ENCODE measurements at places on chromosomes 6 and 20.
A peak's percentile ranks its signal among the peaks of the same experiment; 100 is the strongest.

- no peak for DNase-seq
Observed at GRCh38 chr6:20719980-20720379, 185.7 kb downstream of the CDKAL1 start.

GRCh38 chr6:82679232-82679631 is 315.6 kb downstream of the TPBG start:
- no peak for DNase-seq

DNA sequence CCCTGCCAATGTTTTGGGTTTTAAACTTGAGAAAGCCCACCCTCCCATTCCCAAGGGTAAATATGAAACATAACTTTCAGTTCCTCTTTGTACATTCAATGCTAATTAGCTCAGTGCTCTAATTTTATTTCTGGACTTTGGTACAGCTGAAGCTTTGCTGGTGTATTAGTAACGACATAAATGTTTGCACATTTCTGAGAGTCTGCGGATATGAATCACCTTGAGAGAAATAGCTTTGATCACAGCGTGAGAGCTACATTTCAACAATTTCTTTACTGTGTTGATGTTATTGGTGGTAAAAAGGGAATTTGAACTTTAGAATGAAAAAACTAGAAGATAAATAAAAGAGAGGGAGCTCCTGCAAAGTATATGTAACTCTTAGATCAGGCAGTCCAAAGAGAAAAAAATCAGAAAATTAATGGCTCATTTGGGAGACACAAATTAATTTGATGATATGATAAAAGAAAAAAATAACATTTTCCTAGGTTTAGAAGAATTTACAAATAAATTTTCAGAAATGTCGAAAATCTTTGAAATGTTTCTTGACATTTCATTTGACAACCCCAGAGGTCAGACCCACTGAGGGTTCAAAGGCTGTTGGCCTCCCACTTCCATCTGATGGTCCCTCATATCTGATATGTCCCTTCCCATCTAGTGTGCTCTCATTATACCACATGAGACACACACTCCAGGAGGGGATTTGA is 38.5 kb upstream of the CAP2 start:
- DNase-seq, result peak; percentile 35

GRCh38 chr6:150288456-150288855 is 80.4 kb upstream of the IYD start:
- DNase-seq, result no peak

- no peak for DNase-seq
Observed at GRCh38 chr6:35072698-35073055, 68.5 kb downstream of the TCP11 start.

DNA sequence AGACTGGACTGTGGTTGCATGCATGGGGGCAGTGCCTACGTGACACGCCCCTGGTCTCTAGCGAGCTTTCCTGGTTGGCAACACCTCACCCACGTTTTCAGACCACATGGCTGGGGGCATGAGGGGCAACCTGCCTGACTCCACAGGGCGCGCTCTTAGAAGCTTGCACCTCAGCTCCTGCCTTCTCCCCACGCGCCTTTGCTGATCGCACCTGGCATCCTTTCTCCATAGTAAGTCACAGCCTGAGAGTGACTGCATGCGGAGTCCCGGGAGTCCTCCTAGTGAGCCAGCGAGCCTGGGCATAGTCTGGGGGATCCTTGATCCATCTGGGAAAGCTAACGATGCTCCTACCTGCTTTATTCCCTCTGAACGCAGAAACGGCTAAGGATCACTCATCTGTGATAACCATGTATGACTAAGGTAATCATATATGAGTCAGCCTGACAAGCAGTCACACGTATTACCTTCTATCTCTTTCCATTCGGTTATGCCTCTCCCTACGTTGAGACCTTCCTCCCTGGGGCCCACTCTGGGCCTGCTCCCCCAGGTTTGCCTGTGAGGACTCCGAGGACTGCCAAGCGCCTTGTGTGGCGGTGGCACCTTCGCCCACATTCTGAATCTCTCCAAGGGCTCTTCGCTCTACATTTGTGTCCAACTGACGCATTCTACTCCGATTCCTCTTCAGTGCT is 4.5 kb downstream of the TCFL5 start:
- no peak for DNase-seq

- no peak for DNase-seq
Observed at GRCh38 chr6:44530209-44530909, 142.9 kb downstream of the CDC5L start.

GRCh38 chr20:23228912-23229311 is 121.7 kb upstream of the NXT1 start:
- DNase-seq, result no peak

GRCh38 chr20:1863296-1863695 is 31.9 kb upstream of the SIRPA start:
- no peak for DNase-seq

- no peak for DNase-seq
Observed at GRCh38 chr6:149228311-149228955, 89.1 kb upstream of the TAB2 start.

DNA sequence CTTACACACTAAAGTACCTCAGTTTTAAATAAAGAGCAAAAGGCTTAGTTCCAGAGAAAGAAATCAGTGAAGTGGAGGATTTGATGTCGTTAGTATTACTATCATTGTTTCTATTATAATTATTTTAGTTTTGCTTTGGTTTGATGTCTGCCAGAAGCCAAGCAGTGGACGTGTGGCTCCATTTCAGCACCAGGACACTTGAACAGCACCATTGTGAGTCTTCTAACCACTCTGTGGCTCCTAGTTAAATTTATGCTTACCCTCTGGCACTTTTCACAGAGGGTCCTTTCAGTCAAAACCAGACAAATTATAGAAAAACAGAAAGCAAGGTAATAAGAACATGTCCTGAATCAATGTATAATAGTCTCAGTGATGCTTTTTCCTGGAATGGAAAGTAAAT is 3.4 kb downstream of the COL9A1 start:
- DNase-seq, result no peak

DNA sequence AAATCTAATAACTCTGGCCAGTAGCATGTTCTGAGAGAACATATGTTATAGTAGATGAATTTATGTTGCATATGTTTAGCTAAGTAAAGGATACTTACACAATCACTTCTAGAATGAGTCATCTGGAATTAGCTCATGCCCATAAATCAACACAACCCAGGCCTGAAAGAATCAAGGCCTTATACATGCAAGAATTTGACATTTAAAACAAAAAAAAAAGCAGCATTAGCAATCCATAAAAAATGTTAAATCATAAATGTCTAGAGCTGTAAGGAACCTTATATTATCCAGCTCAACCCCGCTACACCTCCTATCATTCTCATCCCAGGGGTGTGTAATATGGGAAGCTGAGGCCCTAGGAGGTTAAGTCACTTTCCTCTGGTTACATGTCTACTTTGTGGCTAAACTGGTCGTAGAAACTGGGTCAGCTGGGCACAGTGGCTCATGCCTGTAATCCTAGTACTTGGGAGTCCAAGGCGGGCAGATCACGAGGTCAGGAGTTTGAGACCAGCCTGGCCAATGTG is 105.2 kb upstream of the CARMIL1 start:
- DNase-seq, result peak; percentile 50

- DNase-seq, result no peak
Observed at GRCh38 chr6:105433723-105434122, 30.8 kb upstream of the PREP start.

DNA sequence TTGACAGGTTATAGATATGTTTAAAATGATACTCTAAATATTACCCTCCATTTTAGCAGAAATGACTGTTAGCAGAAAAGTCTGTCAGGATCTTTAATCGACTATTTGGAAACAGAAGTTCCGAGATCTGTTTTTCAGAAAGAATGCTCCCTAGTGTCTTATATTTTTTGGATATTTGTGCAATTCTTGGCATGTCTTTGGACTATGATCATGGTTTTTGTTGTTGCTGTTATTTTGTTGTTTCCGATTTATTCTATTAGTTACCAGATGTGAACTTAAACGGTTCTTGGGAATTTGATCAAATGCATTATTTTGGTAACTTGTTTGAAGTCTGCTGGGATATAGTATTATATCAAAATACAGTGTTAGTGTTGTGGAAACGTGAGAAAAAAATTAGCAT is 106.4 kb upstream of the CEP162 start:
- no peak for DNase-seq

GRCh38 chr20:57514273-57514751 is 10.6 kb downstream of the CTCFL start:
- DNase-seq, result peak; percentile 27

DNA sequence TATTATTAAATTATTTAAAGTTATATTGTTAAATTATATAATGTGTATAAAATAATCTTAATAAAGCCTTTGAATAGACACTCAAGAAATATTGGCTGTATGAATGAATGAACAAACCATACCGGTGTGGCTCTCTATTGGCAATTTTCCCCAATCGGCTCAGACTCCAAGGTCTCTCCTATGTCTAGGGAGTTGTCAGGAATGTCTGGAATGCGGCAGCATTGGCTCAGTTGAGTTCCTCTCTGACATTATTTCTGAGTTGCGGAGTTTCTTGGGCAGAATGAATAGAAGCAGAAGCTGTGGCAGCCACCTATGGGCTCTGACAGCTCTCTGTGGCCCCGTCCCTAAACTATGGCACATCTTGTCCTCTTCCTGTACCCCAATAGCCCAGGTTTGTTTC is 111.0 kb downstream of the SOBP start:
- no peak for DNase-seq

DNA sequence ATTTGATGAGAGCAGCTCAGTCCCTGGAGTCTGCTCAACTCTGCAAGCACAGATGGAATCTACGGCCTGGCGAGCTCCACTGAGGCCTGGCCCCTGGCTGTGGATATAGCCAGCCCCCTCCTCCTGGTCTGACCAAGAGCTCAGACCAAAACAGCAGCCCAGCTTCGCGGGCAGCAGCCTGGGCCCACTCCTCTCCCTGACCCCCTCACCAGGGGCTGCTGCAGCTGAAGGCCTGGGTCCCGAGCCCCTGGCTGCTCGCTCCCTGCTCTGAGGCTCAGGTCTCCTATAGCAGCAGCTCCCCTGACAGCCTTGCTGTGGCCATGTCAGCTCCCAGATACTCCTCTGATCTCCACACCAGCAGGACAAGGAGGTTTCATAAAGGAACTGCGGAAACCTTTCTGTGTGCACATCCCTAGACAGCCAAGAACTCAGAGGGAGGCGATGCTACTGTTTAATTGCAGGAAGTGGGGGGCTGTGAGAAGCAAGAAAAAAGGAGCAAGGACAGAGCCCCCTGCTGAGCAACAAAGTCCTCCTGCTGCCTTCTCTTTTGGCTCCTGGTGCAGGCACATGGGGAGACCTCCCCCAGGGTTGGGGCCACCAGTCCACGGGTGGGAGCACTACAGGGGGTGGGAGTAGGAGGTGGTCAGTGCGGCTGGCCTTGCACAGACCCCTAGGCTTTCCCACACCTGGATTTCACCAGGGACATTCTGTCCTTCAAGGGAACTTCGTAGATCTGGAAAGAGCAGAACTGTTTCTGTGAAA is 38.7 kb upstream of the CST5 start:
- DNase-seq, result no peak

DNA sequence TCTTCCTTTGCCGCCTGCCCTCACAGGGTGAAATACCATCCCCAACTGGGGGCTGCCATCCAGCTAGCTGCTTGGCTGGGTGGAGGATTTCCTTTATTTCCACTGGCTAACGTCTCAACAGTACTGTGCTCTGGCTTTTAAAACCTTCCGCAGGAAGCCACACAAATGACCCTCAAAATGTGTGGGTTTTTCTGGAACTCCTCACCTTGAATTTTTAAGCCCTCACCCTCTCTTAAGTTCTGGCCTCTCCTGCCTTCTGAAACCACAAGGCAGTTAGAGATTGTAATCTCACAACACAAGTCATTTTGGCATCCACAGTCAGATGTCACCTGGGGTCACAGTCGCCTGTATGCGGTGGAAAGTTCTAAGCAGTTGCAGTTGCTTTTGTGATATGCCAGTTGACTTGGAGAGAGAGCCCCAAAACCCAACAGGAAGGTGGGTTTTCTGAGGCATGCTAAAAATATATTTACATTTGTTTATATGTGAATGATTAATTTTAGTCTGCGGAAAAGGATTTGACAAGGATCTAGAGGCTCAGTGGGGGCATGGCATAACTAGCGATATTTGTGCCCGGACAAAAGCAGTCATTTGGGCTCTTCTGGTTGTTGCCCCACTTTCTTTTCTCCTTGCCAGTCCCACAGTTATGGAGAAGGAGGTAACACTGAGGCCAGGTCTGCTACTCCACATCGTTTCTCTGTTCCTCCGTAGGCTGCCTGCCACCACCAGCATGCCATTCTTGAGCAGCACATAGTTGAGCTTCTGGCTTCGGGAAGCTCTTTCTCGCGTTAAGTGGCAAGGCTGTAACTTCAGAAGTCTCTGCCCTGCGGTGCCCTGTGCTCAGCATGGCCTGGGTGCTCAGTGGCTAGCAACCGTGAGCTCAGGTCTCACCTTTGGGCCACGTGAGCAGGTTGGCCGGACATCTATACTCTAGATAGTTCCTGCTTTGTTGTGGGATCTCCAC is 335.3 kb downstream of the CD83 start:
- no peak for DNase-seq

GRCh38 chr6:125814481-125814880 is 23.7 kb downstream of the NCOA7 start:
- no peak for DNase-seq

GRCh38 chr6:148873868-148874267 is 127.0 kb downstream of the UST start:
- DNase-seq, result no peak

- DNase-seq, result no peak
Observed at GRCh38 chr6:87918461-87918941, 129.1 kb upstream of the SPACA1 start.

GRCh38 chr20:33010133-33010504 is 2.6 kb downstream of the BPIFB2 start:
- DNase-seq, result no peak

- DNase-seq, result peak; percentile 84
Observed at GRCh38 chr6:45655745-45656476, 278.2 kb upstream of the SUPT3H start.

GRCh38 chr6:31272436-31272835 is 544 bp upstream of the HLA-C start:
- DNase-seq, result no peak

DNA sequence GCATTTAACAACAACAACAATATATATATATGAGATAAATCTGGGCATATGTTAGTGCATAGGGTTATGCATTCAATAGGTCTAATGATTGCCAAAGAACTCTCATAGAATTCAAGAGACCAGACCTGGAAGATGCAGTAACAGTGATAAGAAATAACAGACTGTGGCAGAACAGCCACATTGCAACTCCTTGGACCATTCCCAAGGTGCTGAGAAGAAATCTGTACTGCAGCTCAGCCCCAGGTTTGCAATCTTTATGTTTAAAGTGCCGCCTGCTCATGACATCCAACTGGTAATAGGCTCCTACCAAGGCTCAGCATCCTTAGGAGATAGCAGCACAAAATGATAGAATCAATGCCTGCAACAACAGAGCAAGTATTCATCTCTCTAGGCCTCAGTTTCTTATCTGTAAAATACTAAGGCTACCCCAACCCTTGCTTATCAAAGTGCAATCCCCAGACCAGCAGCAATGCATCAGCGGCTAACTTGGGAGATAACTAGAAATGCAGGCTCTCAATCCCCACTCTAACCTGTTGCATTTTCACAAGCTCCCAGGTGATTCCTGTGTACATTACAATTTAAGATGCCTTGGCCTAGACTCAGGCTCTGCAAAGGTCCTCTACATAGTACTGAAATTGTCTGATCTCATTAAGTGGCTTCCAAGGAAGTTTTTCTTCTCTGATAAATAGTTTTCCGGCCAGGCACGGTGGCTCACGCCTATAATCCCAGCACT is 30.6 kb upstream of the PIM1 start:
- DNase-seq, result no peak
